ENCODE measurements at places on chromosomes 6 and 20.

DNA sequence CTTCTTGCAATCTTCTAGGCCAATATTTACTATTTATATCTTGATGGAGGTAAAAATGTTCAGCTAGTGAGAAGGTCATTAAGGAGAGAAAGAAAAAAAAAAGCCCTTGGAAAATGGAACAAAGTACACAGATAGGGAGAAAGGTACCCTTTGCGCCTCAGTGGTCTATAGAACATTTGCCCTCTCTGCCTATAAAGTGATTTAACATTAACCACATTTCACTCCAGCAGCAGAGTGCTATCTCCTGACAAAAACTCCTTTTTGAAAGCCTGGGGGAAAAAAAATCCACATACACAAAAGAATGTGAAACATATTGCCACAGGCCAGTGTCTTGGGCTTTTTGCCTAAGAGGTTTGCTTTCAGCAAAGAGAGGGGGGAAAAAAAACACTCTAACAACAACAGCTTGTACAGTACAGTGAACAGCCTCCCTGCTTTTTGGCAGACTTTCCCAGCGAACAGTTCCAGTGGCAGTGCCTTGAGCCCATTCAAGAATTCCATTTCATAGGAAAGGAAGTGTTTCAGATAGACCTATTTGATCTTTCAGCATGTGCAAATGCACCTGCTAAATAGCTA, 695 bp downstream of the ARHGAP18 start:
- no peak for DNase-seq

GRCh38 chr6:129500958-129501739, 208.8 kb downstream of the ARHGAP18 start:
- DNase-seq: no peak

- no peak for DNase-seq
These were observed 273.2 kb downstream of the HIVEP2 start for GRCh38 chr6:142671791-142672190.

GRCh38 chr6:41025966-41026530, 13.0 kb downstream of the UNC5CL start:
- DNase-seq: no peak

GRCh38 chr6:135030056-135030473, 24.6 kb downstream of the HBS1L start:
- DNase-seq: no peak
